ENCODE measurements at places on chromosomes 13 and 19.
A peak's percentile ranks its signal among the peaks of the same experiment; 100 is the strongest.

- no peak for DNase-seq
Measured at GRCh38 chr13:26200811-26201210, 21.3 kb downstream of the RNF6 start.

DNA sequence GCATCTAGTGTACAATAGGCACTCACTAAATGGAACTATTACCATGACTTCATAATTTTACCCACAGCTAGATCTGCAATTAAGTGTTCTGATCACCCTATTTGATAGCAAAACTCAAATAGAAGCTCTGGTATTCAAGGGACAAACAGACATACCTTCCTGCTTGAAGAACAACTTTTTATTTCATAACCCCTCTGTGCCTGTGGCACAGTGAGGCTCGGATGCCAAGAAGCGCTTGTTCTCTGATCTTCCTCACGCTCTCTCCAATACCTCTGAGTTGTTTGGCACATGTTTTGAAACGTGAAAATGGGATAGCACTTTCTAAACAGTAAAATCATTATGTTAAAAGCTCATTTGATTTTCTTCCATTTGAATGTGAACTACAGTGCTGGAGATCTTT, 232.0 kb downstream of the KLF5 start:
- DNase-seq = no peak

- DNase-seq = no peak
Measured at GRCh38 chr19:58453743-58454142, 2.3 kb downstream of the ZNF324B start.

DNA sequence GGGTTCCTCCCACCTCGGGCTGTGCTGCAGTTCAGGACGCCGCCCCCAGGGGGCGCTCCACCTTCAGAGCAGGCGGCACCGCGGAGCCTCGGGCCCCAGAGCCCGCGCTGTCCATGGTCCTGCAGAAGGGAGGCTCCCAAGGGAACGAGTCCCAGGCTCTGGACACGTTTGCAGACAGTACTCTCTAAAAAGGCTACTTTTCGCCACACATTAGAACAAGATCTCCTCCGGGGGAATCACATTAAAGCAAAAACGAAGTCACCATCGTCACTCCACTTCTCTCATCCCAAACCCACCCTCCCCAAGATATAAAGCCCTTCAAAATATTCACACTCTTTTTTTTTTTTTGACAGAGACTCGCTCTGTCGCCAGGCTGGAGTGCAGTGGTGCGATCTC, 4.6 kb upstream of the SIGLEC10 start:
- DNase-seq = peak; percentile 85

DNA sequence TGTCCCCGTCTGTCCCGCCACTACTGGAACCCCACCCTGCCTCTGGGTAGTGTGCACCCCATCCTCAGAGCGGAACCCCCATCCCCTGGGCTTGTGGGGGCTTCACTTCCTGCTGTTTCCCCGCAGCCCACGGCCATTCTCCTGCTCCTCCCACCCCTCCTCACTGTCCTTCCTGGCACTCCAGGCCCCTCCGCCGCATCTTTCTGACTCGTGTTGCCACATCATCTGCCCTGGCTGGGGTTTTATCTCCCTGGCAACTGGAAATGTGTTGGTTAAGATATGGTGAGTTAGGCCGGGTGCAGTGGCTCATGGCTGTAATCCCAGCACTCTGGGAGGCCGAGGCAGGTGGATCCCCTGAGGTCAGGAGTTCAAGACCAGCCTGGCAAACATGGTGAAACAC, 37.3 kb downstream of the KDM4B start:
- DNase-seq = no peak

DNA sequence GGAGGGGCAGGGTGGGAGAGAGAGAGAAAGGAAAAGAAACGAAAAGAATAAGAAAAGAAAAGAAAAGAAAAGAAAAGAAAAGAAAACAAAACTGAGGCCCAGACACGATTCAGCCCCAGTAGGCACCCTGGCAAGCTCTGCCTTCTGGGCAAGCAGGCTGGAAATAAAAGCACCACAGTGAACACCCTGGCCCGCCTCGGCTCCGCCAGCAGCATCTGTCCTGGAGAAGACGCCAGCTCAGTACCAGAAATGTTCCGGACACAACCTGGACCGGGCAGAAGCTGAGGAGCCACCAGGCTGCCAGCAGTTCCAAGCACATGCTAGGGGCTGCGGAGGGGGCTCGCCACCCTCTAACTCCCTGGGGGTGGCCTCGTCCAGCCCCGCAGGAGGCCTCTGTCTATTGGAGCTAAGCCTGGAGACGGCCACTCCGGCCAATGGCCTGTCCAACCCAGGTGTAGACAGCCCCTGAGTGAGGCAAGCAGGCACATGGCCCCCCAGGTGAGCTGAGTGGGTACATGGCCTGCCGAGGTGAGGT, 11.4 kb upstream of the CPAMD8 start:
- no peak for DNase-seq

DNA sequence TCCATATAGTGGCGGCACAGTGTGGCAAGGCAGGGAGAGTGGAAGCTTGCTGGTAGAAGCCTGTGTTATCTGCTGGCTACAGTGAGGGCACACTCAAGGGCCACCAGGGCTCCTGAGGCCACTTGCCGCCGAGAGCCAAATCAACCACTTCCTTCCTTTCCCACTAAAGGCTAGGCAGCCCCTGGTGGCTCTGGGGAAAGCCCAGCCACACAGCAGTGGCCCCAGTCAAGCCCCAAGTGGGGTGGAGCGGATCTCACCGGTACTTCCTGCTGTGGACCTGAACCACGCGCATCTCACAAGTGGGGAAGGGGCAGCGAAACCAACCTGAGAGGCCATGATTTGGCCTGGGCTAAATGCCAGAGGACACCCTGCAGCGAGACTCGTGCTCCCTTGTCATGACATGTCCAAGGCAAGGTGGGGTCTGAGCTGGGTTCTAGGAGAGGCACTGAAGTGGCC, 21.9 kb upstream of the SLC35E1 start:
- DNase-seq = no peak
